NCI-H510A (cell line): ENCODE measurements at places on chromosomes 6 and 20.

- DNase-seq, result no peak
These were observed 115.1 kb upstream of the LAMP5 start for GRCh38 chr20:9399322-9399721.

GRCh38 chr6:82365016-82365795 lies 1.6 kb downstream of the TPBG start:
- no peak for DNase-seq

- no peak for DNase-seq
These were observed 430.8 kb upstream of the RUNX2 start for GRCh38 chr6:44897316-44897715.

GRCh38 chr6:69974193-69974592 lies 107.8 kb downstream of the COL19A1 start:
- peak; percentile 23 for DNase-seq

DNA sequence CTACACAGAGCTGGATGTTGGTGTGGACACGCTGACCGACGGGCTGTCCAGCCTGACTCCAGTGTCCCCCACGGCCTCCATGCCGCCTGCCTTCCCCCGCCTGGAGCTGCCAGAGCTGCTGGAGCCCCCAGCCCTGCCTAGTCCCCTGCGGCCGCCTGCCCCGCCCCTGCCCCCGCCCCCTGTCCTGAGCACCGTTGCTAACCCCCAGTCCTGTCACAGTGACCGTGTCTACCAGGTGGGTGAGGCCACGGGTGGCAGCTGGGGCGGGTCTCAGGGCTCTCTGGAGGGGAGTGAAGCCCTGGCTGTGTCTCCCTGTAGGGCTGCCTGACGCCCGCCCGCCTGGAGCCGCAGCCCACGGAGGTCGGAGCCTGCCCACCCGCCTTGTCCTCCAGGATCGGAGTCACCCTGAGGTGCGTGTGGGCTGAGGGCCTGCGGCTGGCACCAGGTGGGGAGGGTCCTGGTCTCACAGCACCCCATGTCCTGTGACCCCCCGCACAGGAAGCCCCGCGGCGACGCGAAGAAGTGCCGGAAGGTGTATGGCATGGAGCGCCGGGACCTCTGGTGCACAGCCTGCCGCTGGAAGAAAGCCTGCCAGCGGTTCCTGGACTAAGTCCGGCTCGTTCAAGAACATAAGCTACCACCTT lies 2.9 kb downstream of the SLC2A4RG start:
- DNase-seq, result no peak

DNA sequence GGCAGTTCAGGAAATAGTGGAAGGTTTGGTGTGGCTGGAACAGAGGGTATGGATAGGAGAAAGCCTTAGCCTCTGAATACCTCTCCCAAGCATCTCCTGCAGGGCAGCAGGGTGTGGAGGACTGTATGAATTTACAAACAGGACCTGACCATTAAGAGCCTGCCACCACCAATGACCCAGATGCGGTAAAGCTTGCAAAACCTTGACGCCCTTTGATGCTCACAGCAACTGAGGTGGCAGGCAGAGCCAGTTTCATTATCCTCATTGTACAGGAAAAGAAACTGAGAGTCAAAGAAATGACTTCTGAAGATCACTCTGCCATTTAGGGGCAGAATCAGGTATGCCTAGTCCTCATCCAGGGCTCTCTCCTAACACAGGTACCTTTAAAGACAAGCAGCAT lies 2.4 kb downstream of the HM13 start:
- no peak for DNase-seq

- DNase-seq, result no peak
These were observed 125.5 kb downstream of the ANKRD60 start for GRCh38 chr20:58102744-58103516.

- DNase-seq, result no peak
These were observed 159.1 kb downstream of the QKI start for GRCh38 chr6:163573503-163574179.

DNA sequence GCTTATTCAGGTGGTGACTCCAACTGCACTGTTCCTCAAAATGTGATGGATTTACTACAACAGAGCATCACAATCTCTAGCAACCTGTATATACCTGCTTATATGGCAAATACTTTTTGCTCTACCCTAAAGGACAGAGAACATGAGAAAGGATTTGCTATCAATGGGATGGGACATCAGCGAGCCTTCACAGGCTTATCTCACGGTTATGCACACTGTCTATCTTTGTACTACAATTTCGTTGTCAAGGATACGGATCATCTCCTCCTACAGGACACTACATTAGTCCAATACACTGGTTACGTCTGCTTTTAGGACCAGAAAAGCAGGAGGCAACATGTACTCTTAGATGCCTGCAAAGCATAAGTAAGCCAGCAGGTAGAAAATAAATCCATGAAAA lies 34.2 kb downstream of the STX7 start:
- DNase-seq, result no peak
